ENCODE measurements at places on chromosomes 1 and 21. TPM values are rescaled to one million over a fixed set of nuclear protein-coding genes. Genes with fewer than 3 reads are reported as not detected.

GRCh38 chr1:180237869-180238476 is 7.9 kb downstream of the LHX4 start:
- no peak for DNase-seq

DNA sequence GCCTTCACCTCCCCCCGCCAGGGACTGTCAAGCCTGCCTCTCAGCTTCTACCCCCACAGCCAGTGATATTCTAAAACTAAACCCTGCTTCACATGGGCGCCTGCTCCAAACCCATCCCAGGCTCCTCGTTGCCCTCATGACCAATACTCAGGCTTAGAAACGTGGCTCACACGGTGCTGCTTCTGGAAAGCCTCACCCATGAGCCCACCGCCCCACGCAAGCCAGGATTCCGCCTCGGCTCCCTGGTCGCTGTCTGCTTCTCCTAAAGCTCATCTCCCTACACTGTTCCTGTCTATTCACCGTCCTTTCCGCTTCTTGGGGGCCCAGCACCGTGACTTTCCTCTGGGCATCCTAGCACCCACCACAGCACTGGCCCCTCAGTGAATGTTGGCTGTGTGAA is 72.5 kb downstream of the NID1 start:
- DNase-seq: no peak

DNA sequence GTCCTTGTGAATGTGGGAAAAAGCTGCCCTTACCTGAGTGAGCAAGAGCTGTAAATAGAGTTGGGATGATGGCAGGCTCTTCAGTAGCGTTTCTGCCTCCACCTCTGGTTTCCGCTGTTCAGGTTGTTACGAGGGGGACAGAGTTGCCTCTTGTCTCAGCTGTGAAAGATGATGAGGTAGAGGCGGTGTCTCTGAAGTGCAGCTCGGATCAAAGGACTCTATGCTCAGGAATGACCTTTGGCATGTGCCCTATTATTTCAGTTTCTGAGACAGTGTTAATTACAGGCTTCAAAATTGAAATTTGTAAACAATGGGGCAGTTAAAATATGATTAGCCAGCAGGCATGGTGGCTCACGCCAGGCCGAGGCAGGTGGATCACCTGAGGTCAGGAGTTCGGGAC is 70.3 kb downstream of the VPS26C start:
- no peak for DNase-seq

DNA sequence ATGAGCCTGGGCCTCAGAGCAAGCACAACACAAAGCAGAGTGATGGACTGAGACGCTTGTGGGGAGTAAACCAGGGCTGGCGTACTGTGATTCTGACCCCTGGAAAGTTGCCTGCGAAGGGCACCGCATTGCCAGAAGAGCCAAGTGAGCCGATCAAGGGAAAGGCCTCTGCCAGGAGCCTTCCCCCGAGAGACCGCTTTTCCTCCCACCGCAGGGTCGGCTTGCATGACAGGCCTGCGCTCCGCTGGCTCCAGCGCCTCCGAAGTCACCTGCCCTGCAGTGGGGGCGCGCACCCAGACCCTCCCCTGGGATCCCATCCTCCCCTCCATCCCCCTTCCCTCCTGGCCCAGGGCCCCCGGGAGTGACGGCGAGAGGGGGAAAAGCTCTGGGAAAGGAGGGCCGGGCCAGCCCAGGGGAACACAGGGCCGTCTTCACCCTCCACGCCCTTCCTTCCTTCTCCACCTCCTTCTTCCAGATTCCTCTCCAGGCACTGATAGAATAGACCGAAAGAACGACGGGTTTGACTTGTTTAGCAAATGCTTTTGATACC is 165.0 kb downstream of the TRIM33 start:
- no peak for DNase-seq

DNA sequence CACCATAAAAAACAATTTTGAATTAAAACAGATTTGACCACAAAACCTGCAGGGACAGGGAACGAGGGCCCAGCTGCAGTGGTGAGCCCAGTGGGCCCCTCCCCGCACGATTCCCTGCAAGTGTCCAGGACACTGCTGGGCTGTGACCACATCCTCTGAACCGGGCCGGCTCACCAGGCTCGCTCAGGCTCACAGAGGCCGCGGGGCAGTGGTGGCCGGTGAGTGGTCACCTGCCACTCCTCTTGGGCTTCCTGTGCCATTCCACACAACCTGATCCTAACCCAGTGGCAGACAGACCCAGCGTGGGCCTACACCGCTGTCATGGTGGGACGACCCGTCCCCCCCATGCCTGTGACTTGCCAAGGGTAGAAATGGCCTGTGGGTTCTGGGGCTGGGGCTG is 36.5 kb upstream of the RIPK4 start:
- DNase-seq: no peak

DNA sequence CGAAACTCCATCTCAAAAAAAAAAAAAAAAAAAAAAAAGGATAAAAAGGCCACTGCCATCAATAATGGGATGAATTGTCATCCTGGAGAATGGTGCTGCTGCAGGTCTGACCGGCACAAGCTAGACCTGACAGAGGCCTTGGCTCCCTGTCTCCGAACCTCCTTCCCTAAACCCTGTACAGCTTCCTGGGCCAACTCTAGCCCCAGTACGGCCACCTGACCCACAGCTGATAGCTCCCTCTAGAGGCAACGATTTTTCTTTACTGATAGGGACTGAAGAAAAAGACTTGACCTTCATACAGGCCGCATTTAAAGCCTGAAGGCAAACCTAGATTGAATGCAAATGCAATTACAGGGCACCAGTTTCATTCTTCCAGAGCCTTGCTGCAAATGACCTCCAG is 30.7 kb downstream of the NOL9 start:
- no peak for DNase-seq

- no peak for DNase-seq
Measured at GRCh38 chr1:109570414-109570813, 22.0 kb downstream of the GNAI3 start.

Gene THBS3
- 43.9 TPM for total RNA-seq

DNA sequence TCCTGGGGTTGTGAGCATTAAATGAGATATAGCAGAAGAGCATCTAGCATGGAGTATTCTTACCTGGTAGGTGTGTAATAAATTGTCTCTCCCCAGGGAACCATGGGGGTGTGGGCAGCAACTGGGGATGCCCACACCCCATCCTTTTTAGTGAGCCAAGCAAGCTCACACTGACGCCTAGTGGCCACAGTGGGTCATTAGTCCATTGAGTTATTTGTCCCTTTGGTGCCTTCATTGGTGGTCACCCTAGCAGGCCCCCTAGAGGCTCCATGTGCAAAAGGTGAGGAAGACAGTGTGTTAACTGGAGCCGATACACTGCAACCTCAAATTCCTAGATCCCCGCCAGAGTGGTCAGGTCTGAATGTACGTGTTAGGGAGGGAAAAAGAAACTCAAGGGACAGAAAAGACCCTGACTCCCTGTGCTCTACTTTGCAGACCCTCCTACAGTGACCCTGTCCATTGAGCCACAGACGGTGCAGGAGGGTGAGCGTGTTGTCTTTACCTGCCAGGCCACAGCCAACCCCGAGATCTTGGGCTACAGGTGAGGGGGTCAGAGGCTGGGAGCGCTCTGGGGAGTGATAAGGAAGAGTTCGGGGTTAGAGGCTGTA is 93.3 kb upstream of the CD1D start:
- no peak for DNase-seq

Gene ELAPOR1
- 16.6 TPM for total RNA-seq

DNA sequence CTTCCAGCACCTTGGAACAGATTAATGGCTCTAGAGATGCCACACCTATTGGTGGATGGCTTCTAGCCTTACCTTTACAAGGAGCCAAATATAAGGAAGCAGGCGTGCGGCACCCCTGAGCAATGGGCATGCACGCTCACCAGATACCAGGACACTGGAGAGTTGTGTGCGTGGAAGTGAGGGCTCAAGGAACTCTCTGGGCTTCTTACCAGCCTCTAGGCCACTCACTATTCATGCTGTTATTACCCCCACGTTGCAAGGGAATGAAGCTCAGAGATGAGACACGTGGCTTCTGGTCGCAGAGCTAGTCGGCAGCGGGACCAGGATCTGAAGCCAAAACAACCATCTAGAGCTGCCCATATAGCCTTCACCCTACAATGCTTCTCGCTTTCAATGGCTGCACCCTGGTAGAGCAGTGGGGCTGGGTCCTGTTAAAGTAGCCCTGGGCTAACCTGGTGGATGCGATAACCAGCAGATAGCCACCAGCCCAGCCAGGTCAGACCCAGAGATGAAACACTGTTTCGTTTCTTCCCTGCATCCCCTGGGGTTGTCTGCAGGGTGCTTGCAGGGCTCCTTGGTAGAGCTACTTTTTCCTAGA is 396.4 kb upstream of the VAMP3 start:
- DNase-seq: no peak

DNA sequence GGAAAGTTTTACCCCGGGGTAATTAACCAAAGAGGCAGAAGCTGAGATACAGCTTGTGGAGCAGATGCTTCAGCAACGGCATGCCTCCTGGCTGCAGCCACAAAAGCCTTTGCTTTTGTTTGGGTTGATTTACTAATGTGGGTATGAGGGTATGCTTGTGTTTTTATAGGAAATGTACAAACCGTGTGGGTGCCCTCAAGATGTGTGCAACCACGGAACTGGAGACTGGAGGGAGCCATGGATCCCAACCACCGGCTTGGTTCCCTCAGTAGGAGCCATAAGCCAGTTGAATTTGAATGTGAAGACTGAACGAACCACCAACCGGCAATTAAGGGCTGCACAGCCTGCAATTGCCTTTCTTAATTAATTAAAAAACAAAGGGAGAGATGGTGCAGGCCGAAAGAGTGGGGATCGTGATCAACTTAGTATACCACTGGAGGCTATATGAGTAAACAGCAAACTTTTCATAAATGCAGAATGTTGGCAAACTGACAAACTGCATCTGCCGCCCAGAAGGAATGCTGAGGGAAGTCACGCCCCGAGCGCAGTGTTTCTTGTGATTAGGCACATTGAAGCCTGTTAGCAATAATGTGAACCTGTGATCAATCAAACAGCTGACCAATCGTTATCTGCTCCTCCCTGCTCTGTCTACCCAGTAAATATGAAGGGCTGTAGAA is 104.1 kb downstream of the DISP1 start:
- no peak for DNase-seq

DNA sequence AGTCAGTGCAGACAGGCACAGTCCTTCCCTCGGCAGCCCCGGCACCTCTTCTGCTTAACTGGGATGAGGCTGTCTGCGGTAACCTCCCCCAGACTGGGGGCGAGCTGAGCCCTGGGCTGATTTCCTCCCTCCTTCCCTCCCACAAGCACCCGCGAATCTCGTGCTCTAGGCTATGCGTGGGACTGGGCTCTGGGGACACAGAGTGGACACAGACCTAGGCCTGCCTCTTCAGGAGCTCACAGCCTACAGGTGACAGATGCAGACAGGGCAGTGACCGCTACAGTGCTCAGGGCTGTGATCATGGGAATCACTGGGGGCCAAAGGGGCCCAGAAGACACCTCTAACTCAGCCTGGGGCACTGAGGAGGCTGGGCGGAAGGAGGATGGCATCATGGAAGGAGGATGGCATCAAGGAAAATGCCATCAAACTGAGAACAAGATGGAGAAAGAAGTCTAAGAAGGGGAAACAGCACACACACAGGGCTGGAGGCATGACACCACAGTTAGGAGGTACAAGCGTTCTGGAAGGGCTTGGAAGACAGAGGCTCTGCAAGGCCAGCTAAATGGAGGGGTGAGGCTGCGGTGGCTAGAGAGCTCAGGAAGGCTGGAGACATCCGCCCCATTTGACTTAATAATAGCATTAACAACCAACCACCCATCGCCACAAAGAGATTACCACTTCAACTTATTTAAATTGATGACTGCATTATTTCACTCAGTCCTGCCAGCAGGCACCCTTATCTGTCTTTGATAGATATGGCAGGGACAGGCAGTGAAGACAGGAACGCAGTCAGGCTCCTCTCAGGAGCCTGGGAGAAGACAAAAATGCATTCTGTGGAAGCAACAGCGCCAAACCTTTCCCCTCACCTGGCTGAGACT is 4.2 kb downstream of the TTC39A start:
- no peak for DNase-seq

- no peak for DNase-seq
Measured at GRCh38 chr21:33948951-33949444, 33.4 kb upstream of the ATP5PO start.

GRCh38 chr1:55490547-55490946 is 275.4 kb upstream of the USP24 start:
- no peak for DNase-seq

All from T-cell (primary cell).